ENCODE measurements at places on chromosomes 12 and 14.

DNA sequence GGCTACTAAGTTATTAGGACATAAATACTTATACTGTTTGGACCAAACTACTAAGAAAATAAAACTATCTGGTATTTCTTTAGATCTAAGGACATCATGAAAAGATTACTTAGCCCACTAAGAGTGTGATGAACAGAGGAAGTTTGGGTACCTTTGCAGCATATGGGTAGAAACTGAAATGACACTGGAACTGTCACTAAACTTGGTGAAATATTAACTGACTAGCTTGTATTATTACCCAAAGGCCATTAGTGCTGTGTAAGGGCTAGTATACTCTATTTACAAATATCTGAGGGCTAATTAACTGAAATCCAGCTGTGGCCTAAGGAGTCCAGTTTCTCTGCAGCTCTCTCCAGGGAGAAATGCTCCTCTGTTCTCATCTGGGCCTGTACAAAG lies 45.5 kb downstream of the PAWR start:
- ATAC-seq: no peak

DNA sequence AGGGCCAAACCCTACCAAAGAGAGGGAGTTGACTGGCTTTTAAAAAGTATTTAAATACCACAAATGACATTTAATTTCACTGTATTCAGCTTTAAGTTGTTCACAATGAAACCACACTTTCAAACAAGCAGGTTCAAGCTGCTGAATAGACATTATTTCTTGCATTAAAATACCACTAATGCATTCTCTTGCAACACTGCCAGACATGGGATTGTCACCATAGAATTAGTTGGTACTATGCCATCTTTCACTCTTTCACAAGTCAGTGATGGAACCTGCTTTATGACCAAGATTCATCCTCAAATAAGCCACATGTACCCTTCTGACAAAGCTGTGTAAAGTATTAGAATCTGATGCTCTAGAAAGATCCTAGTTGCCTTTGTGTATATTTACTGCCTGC lies 239.4 kb downstream of the PAWR start:
- no peak for ATAC-seq

DNA sequence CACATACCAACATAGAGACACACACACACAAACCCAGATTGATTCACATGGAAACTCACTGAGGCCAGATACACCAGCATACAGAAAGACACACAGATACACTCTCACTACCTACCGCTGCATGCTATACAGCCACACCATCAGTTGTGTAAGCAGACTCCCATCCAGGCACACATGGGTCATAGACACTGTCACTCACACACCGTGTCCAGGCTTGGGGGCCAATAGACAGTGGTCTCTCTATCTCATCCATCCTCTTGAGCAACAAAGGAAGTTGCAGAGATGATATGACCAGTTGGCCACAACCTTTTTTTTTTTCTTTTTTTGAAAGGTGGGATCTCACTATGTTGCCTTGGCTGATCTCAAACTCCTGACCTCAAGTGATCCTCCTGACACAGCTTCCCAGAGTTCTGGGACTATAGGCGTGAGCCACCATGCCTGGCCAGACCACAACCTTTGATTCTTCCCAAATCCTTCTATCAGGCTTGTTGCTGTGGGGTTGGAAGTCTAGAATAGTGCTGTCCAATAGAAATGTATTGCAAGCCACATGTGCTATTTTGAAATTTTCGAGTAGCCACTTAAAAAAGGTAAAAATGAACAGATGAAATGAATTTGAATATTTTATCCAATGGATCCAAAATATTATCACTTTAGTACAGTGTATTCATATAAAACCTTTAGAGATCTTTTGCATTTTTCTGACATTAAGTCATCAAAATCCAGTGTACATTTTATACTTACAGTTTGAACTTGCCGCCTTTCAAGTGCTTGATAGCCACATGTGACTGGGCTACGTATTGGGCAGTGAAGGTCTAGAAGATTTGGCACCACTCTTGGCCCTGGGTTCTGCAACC lies 7.4 kb downstream of the LRP1-AS start:
- no peak for ATAC-seq

DNA sequence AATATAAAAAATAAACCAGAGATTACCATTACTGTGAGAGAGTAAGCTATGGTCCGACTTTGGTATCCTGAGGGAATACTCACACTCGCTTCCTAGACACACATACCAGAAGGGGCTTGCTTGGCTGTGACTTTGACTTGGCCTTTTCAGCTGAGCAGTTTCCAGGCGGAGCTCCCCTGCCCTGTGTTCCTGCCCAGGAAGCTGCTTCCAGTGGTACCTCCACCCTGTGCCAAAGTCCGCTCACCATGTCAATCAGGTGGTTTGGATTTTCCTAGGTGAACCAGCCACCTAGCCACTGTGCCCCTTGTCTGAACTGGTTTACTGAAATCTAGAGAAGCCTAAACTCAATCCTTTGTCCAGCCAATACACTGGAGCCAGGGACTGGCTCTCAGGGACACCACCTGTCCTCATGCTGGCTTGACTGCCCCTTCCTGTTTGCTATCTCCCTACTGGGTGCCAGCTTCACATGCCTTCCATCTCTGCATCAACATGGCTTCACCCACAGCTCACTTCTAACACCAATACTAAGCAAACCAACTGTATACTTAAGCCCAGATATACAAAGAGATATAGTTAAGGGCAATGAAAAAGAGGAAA lies 28.6 kb downstream of the MAX start:
- ATAC-seq: no peak

- peak; percentile 5 for ATAC-seq
These were observed 42.2 kb upstream of the CAPRIN2 start for GRCh38 chr12:30796891-30797371.

- peak; percentile 65 for ATAC-seq
These were observed 77.6 kb upstream of the PRKD1 start for GRCh38 chr14:30005114-30005808.

DNA sequence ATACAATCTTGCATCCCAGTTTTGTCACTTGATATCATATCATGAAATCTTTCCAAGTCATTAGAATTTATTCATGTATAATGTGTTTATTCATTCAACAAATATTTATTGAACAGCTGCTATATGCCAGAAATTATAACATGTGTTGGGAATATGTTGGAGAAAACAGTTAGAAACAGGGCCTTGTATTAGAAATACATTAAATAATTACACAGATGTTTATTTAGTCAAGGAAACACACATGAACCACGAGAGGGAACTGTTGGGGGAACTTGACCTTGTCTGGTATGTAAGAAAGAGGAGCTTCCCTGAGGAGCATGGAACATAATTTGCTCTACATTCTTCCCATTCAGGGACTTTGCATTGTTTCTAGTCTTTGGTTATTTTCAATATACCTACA lies 191.7 kb upstream of the FRMD6 start:
- ATAC-seq: no peak

- ATAC-seq: no peak
These were observed 32.5 kb upstream of the ISM2 start for GRCh38 chr14:77531071-77531470.

DNA sequence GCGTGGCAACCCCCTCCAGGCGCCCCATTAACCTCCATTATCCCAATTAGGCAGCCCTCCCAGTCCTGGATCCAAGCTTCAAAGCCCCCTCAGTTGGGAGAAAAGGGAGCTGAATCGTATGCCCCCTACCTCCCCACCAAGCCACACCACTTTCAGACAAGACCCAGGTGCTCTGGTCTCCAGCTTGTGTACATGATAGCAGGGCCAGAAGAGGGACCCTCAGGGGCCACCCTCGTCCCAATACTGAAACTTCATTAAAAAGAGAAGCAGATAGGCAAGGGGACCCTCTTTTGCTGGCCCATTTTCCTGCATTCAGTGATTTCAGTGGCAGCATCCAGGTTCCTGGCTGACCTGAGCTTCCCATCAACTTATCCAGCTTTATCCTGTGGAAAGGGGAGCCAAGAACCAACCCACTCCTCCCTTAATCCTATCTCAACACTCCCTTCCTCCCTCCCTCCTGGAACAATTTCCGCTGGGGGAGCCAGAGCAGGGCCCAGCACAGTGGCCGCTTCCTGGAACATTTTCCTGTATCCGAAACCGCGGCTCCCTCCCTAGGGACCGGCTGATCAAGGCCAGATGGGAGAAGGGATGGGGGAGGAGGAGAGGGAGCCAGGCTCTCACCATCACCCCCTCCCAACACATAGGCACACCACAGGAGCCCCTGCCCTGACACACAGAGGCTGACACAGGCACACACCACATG lies 9.5 kb upstream of the SP7 start:
- no peak for ATAC-seq

DNA sequence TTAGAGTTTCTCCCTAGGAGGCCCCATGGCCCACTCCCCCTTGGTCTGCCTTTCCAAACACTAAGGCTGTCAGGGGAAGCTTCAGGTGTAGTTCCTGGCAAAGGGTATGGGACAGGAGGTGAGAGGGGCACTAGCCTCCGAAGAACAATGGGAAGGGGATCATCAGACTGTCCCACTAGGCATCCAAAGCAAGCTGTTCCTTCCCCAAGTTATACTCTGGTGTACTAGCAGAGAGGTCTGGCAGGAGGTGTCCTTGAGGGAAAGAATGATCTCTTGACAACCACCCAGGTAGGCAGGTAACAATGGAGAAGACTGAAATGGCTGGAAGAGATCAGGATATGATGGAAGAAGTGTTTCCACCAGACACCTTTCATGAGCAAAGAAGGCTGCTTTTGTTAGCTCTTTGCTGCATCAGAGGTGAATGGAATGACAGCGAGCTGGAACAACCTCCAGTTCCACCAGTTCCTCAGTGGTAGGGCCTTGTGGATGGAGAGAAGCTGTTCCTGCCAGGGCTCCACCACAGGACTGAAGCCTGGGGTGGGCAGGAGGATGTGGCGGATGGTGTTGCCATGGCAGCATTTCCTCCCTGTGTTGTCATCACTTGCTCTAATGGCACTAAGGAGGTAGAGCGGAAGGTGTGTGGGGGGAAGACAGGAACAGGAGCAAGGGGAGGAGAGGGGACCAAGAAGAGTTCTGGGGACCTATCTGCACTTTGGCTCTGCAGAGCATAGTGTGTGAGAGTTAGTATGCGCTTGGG lies 2.3 kb upstream of the AGAP2 start:
- no peak for ATAC-seq

DNA sequence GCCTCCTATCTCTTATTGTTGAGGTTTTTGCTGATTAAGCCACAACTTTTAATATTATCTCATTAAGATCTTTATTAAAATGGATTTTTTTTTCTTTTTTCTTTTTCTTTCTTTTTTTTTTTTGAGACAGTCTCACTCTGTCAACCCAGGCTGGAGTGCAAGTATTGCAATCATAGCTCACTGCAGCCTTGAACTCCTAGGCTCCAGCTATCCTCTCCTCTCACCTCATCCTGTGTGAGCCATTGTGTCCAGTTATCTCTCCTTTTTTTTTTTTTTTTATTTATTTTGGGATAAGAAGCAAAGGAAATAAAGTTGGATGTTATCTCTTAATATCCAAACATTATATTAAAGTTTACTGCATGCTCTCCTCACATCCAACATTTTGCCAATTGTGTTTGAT lies 12.7 kb downstream of the VEZT start:
- no peak for ATAC-seq

DNA sequence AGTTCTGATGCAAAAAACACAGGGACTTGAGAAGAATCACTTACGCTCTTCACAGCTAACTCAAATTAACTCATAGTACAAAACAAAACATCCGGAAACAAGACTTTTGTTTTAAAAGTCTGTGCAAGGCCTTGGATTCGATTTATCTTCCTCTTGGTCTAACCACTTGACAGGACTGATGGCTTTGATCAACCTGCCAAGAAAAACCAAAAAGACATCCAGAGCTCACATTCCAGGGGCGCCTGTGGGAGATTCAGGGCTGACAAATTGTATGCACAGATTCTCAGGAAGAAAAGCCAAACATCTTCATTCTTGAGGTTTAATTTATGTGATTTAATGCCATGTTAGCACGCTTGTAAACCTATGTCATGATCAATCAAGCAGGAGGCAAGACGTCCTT lies 129.1 kb upstream of the TMCC3 start:
- no peak for ATAC-seq

GRCh38 chr12:67070604-67071003 lies 198.6 kb upstream of the CAND1 start:
- ATAC-seq: no peak

GRCh38 chr12:75838309-75838708 lies 193.3 kb downstream of the PHLDA1 start:
- ATAC-seq: no peak

- no peak for ATAC-seq
These were observed 143.9 kb upstream of the TMEM132C start for GRCh38 chr12:128123096-128123495.

DNA sequence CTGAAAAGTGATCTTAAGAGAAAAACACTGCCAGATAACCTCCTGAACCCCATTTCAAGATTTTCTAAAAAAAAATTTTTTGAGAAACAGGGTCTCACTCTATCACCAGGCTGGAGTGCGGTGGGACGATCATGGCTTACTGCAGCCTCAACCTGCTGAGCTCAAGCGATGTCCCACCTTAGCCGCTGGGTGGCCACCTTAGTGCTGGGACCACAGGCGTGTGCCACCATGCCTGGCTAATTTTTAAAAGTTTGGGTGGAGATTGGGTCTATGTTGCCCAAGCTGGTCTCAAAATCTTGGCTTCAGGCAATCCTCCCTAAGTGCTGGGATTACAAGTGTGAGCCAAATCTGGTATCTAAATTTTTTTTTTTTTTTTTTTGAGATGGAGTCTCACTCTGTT lies 3.4 kb downstream of the PNMA1 start:
- no peak for ATAC-seq

- no peak for ATAC-seq
These were observed 344.0 kb downstream of the DPF3 start for GRCh38 chr14:72549854-72550253.

DNA sequence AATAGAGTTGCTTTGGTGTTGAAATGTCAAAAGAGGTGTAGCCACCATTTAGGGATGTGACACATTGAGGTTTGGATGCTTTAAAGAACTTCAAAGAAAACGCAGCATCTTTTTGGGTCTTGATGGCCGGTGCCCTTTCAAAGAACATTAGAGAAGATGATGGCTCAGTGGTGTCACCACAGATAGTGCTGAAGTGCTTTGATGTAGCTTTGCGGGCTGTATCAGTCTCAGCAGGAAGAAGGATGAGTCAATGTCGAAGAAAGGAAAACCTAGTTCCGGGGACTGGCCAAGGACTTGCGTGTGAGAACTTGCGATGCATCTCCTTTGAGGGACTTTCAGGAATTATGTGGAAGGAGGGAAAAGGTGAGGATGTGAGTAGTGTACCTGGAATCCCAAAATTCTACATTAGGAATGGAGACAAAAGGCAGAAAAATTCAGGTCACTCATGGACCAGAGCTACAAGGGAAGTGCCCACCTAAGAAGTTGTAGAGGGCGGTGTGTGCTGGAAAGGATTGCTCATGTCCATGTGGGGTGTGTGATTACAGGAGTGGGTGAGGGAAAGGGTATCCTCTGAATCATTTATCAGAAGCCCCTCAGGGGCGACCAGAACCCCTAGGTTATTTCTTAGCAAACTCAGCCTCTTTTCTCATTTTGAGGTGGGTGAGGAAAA lies 39.7 kb upstream of the GZMB start:
- ATAC-seq: no peak

DNA sequence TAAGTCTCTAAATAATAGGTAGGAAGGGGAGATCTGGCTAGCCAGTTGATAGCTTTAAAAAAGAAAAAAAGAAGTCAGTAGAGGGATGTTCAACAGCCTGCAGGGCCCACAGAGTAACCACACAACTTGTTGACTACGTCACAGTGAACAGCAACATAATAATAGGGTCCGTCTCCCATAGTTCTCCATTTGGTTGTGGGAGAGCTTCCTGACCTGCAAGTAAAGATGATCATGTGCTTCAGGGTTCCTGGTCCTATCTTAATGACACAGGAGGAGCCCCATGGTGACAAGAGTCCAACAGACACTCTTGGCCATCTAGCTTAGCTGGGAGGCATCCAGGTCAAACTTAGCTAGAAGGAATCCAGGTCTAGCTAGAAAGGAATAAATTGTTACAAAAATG lies 36.2 kb downstream of the FGD6 start:
- ATAC-seq: no peak

- ATAC-seq: no peak
These were observed 33.0 kb downstream of the MTHFD1 start for GRCh38 chr14:64421166-64421565.

Measured in motor neuron (in vitro differentiated cells).